ENCODE measurements at places on chromosomes 2 and 18.

GRCh38 chr2:11175293-11175795 is 20.1 kb downstream of the SLC66A3 start:
- peak; percentile 11 for DNase-seq

DNA sequence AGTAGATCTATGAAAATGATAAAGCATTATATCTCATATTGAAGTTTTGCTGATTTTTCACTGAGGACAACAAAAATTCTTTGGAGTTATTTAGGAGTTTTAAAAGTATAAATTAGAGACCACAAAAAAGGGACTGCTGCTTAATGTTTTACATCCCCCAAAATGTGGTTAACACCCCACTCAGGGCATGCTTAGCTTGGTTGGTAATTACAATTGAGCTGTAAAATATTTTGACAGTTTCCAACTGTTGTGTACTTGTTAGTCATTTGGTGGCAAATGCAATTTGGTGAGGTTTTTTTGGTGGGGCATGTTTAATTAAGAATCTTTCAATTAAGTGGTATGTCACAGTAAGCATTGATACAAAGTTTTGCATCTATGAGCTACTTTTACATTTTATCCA is 137.3 kb upstream of the OTX1 start:
- DNase-seq, result no peak

GRCh38 chr2:95266781-95267430 is 7.3 kb upstream of the PROM2 start:
- DNase-seq, result no peak

GRCh38 chr2:47259829-47260228 is 104.7 kb upstream of the STPG4 start:
- DNase-seq, result no peak

DNA sequence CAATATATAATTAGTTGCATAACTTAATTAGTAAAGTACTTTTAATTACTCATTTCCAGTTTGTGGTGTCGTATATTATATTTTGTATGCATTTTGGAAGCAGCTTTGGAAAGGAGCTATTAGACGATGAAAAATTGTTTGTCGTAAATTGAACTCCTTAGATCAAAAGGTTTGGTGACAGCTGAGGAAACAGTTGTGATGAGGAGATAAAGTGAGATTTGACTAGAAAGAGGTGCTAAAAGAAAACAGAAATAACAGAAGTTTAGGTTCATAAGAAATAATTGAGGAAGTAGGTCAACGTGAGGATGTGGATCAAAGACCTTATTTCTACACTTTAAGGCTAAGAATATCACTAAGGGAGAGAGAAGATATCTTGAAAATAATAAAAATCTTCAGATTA is 141.9 kb upstream of the NETO1 start:
- no peak for DNase-seq

DNA sequence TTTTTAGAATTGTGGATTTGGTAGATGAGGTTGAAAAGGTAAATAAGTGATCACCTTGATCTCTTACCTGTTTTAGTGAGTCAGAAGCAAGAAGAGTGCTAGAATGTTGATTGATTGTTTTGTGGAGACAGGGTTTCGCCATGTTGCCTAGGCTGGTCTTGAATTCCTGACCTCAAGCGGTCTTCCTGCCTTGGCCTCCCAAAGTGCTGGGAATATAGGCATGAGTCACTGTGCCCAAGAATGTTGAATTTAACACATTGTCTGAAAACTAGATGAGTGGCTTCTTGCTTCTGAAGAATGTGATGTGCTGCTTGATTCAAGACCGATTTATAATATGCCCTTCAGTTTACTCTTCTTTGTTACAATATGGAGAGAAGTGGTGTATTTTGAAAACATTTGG is 121.3 kb downstream of the FMNL2 start:
- DNase-seq, result no peak

DNA sequence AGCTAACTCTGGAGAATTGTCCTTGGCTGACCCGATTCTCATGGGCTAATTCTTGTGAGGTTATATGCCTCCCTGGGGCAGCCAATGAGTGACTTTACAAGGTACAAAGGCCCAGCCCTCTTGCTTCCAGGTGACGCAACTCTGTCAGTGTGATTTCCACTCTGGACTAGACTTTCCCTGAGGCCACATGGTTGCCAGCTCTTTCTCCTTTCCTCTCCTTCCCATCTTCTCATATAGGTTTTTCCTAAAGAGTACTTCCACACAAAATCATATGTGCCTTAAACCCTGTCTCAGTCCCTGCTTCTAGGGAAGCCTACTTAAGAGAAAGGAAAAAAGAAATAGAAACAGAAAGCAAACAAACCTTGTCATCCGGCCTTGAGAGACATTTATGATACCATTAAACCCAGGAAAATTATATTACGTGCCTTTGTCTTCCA is 226.2 kb upstream of the ZSWIM2 start:
- DNase-seq, result no peak

- no peak for DNase-seq
Observed at GRCh38 chr2:106267997-106268396, 73.9 kb upstream of the UXS1 start.

GRCh38 chr2:3692375-3692774 is 11.0 kb upstream of the DCDC2C start:
- DNase-seq, result peak; percentile 0

- no peak for DNase-seq
Observed at GRCh38 chr2:65620026-65620425, 187.6 kb upstream of the SPRED2 start.

DNA sequence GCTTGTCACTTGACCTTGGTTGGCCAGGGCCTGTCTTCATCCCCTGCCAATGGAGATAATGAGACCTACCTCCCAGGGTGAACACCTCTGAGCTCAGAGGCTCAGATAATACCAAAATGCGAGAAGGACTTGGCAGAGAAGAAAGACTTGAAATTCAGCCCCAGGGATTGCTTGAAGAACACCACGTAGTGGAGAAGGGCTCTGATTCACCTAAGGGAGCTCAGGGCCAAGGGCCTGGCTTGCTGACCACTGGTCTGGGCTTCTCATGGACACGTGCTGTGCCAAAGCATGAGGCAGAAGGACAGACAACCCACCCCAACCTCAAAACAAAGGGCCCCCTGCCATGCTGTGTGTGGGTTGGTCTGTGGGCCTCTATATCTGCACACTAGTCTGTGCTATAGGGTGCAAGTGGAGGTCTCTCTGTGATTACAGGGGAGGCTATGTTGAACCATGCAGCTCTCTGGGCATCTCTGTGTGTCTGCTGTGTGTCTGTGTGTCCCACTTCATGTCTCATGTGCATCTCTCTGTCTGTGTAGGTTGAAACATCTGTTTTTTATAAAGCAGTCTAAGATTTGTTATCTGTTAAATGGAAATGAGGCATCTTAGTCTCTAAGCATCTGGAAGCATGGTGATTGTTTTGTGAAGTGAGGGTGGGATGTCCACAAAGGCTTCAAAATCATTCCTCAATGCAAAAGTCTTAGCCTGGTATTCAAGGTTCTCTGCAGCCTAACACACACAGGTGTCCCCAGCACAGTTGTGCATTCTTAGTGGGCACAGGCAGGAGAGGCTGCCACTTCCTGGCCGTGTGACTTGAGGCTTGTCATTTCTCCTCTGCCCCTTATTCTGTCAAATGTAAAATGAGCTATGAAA is 61.0 kb upstream of the EPAS1 start:
- DNase-seq, result no peak

GRCh38 chr2:41410011-41410410 is 637.8 kb upstream of the PKDCC start:
- DNase-seq, result no peak

DNA sequence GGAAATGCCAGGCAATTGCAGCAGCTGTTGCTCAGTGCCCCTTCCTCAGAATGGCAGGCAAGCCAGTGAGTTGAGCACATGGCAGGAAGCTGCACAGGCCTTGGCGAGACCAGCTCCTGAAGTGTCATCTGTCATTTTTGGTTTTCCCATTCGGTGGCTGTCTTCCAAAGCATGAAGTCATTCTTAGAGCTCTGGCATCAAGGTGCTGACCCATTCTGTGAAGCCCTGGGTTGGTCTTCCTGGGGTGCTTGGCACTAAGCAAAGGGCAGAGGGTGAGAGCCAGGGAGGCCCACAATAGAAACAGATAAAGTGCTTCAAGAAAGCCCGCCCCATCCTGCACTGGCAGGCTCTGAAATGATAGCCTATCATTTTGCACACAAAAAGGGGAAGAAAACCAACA is 150.5 kb downstream of the VAPA start:
- DNase-seq, result no peak

DNA sequence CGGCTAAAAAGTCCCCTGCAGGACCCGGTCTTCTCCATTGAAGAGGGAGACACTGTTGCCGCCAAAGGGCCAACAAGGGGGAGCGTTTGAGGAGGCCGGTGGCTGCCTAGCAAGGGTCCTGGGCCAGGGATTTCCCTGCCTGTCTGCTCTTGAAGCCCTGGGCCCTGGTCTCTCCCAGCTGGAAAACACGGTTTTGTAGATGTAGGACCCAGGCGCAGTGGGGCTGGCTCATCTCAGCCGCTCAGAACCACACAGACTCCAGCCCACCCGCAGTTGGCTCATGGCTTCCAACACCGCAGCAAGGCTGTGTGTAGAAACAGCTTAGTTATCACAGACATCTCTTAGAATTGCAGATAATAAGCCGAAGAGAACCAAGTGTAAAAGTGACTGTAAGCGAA is 57.1 kb upstream of the TWIST2 start:
- DNase-seq, result no peak

GRCh38 chr18:64886995-64887394 is 738.1 kb upstream of the LINC00305 start:
- DNase-seq, result no peak

DNA sequence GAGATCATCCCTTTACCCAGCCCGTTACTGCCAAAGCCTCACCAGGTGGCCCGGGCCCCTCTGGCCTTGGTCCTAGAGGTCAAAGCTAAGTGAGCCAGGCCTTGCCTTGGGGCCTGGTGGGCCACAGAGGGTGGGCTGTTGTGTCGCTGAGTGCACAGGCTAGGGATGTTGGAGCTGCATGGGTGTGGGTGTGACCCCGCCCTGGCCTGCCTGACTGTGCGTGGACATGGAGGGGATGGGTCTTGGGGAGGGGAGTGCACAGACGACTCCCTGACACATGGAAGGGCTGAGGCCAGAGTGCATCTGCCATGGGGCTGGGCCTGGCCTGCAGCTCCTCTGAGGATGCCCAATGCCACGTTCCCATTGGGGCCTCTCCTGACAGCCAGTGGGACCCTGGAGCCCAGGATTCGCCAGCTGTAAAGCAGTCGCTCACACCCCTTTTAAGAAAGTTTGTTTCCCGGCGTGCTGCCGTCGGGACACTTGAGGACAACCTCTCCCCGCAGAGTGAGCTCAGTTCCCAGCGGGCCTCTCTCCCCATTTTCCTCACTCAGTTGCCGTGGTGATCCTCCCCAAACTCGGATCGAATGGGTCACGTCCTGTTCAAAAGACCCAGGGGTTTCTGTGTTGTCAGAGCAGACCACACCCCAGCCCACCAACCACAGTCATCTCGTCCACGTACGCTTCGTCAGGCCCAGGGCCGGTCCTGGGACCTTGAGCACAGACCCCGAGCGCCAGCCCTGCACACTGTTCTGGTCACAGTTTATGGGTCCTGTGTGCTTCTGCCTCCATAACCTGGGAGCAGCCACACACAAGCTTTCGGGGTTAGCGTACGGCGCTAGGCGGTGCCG is 93.5 kb downstream of the NFATC1 start:
- no peak for DNase-seq

GRCh38 chr2:7649461-7650228 is 732.4 kb downstream of the RNF144A start:
- no peak for DNase-seq

DNA sequence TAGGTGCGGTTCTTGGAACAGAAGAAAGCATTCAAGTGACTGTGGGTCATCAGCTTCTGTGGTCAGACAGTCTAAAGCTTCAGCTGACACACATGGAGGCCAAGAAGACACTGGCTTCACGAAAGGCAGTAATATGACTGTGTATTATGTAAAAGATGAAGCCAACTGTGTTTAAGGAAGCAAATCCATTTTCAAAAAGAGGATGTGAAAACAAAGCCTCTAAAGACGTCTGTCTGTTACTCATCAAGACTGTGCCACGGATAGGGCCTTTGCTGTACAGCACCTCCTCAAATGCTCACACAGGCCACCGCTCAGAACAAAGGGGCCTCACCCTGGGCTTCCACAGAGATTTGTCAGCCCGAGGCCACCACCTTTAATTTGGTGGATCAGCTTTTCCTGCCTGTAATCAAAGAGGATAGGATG is 21.1 kb upstream of the TMEM163 start:
- peak; percentile 6 for DNase-seq

- peak; percentile 48 for DNase-seq
Observed at GRCh38 chr2:241659150-241659739, 21.8 kb downstream of the ATG4B start.

- DNase-seq, result no peak
Observed at GRCh38 chr18:63962137-63962536, 7.7 kb upstream of the SERPINB8 start.

DNA sequence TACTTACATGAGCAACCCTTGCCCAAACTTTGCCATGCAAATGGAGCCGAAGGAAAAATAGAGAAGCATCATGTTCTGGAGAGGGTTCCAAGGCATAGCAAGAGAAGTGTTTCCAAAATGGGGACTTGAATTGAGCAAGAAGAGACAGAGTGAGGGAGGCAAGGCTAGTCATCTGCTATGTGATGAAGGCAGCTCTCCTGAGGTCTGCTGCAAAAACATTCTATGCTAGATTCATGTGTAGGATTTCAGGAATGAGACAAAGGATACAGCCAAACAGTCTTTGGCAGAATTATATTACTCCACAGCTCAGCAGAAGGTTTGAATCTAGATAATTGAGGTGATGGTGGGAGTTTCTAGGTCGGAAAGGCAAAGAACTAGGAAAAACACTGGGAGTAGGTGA is 24.1 kb upstream of the MRPL19 start:
- DNase-seq, result no peak

GRCh38 chr2:60337142-60337497 is 216.3 kb downstream of the BCL11A start:
- no peak for DNase-seq

DNA sequence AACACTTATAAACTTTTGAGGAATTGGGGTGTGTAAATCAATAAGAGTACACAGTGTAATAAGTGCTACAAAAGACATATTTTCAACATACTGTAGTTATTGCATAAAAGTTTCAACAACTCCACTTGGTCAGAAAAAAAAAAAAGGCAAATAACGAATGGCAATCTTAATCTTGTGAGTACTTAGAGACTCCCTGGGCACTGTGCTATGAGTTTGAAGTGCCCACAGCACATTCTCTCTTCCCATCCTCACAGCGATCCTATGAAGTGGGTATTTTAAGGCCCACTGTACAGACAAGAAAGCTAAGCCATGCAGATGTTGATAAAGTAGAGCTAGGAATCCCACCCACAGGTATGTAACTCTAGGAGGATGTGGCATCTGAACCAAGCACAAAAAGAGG is 112.3 kb downstream of the STK39 start:
- no peak for DNase-seq

- DNase-seq, result no peak
Observed at GRCh38 chr2:129913695-129914495, 65.6 kb upstream of the RAB6C start.

- DNase-seq, result no peak
Observed at GRCh38 chr2:223894009-223894408, 51.1 kb downstream of the WDFY1 start.

All from stromal cell of bone marrow (primary cell).